ENCODE measurements at places on chromosomes 2 and 18. TPM values are rescaled to one million over a fixed set of nuclear protein-coding genes. Genes with fewer than 3 reads are reported as not detected.
A peak's percentile ranks its signal among the peaks of the same experiment; 100 is the strongest.

GRCh38 chr2:204012072-204012653, 75.6 kb downstream of the ICOS start:
- H3K4me3 ChIP-seq = no peak overlapping the region
- no peak overlapping the region for H3K27ac ChIP-seq
- no peaks in the 10 kb centered on the region for H3K36me3 ChIP-seq
- peaks cover 4% of the 10 kb centered on the region for H3K4me1 ChIP-seq
- no peak for DNase-seq
- no peaks in the 10 kb centered on the region for H3K27me3 ChIP-seq

DNA sequence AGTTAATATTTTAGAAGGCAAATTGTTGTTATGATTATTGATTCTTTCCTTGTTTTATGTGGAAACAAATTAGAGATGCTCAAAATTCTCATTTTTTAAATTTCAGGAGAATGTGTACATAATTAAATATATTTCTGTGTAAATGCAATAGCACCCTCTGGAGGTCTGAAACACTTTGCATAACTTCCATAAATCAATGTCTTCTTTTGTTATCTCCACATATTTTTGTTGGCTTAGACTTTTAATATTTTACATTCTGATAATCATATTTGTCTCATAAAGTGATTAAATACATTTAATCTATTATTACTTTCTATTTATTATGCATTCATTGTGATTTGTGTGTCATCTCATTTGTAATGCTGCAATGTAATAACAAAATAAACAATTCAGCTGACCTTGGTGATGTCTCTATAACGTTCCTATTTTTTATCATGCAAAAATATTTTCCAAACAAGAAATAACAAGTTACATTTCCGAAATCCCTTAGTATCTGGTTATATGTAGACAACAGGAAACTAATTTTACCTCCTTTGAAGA, 201.8 kb upstream of the GALNT5 start:
- no peak overlapping the region for H3K27ac ChIP-seq
- no peak overlapping the region for H3K4me3 ChIP-seq
- H3K27me3 ChIP-seq = no peaks in the 10 kb centered on the region
- H3K4me1 ChIP-seq = no peaks in the 10 kb centered on the region
- no peak for DNase-seq
- H3K36me3 ChIP-seq = no peaks in the 10 kb centered on the region

GRCh38 chr2:128264881-128265607, 53.6 kb downstream of the HS6ST1 start:
- no peak overlapping the region for H3K27ac ChIP-seq
- H3K4me3 ChIP-seq = no peak overlapping the region
- H3K36me3 ChIP-seq = no peaks in the 10 kb centered on the region
- H3K4me1 ChIP-seq = no peaks in the 10 kb centered on the region
- H3K27me3 ChIP-seq = no peaks in the 10 kb centered on the region
- DNase-seq = no peak

GRCh38 chr2:44679584-44679983, 261.9 kb upstream of the SIX3 start:
- DNase-seq = no peak
- no peak overlapping the region for H3K27ac ChIP-seq
- H3K27me3 ChIP-seq = no peaks in the 10 kb centered on the region
- H3K4me3 ChIP-seq = no peak overlapping the region
- no peaks in the 10 kb centered on the region for H3K4me1 ChIP-seq

- no peak for DNase-seq
- H3K27me3 ChIP-seq = peaks cover 2% of the 10 kb centered on the region
- H3K36me3 ChIP-seq = no peaks in the 10 kb centered on the region
Observed at GRCh38 chr18:55012008-55012407, 52.7 kb upstream of the CCDC68 start.

DNA sequence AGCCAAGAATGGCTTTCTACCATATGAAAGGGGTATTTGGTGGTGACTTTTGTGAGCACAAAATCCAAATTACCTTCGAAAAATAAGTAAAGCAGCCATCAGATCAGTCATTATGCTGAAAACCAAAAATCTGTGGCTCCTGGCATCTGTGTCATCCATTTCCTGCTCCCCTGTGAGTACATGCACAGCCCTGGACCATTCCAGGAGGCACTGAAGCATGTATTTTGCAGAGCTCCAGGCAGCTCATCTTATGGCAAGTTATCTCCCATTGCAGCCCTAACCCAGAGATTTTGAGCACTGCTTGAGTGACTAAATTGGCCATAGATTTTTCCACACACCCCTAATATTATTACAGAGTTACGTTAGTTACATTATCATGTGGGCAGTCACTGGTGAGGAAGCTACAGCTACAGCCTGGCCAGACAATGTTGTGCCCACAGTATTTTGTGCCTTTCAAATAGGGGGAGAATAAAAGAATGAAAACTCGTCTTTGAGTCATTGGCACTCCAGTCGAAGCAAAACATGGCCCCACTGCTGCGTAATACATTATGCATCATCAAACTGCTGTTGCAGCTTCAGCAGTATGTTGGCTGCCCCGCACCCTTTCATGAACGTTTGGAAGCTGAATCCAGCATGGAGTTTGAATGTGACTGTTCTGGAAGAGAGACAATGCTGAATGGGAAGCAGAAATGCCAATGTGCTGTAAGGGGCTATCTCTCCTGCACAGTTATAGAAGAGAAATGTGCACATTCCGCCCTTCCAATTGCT, 702.2 kb downstream of the RNF144A start:
- no peaks in the 10 kb centered on the region for H3K27me3 ChIP-seq
- no peak for DNase-seq
- no peak overlapping the region for H3K27ac ChIP-seq

GRCh38 chr2:74658516-74658915, 4.5 kb downstream of the SEMA4F start:
- H3K4me3 ChIP-seq = no peak overlapping the region
- no peak for DNase-seq
- peaks cover 15% of the 10 kb centered on the region for H3K4me1 ChIP-seq
- peaks cover 24% of the 10 kb centered on the region for H3K36me3 ChIP-seq

DNA sequence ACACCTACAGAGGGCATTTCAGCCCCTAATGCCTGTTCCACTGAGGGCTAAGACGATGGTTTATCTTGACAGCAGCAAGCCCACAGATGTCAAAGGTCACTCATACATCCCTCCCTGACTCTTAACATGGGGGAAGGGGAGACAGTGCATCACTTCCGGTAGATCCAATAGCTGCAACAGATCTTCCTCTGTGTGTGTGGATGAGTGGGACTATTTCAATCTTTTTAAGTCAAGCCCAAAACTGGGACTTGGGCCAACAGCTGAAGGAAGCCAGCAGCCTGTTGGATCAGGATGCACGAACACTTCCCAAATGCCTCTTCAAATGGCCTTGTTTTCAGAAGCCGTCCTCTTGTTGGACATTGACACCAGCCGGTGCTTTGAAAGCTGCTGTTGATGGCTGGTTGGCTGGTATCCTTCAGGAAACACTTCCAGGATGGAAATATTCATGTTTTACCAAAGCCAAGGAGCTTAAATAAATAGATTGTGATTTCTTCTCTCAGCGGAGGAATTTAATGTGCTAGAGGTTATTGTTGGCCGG, 59.2 kb downstream of the IL1R2 start:
- no peak overlapping the region for H3K27ac ChIP-seq
- no peaks in the 10 kb centered on the region for H3K27me3 ChIP-seq
- H3K4me1 ChIP-seq = peaks cover 3% of the 10 kb centered on the region
- no peak for DNase-seq

- DNase-seq = no peak
- no peaks in the 10 kb centered on the region for H3K4me1 ChIP-seq
- H3K27me3 ChIP-seq = peaks cover 3% of the 10 kb centered on the region
- no peak overlapping the region for H3K4me3 ChIP-seq
- no peaks in the 10 kb centered on the region for H3K36me3 ChIP-seq
Observed at GRCh38 chr2:167935803-167936110, 311.6 kb downstream of the STK39 start.

GRCh38 chr2:25920786-25921415, 42.6 kb upstream of the ASXL2 start:
- H3K4me3 ChIP-seq = no peak overlapping the region
- no peaks in the 10 kb centered on the region for H3K36me3 ChIP-seq
- no peak overlapping the region for H3K27ac ChIP-seq
- H3K4me1 ChIP-seq = peaks cover 7% of the 10 kb centered on the region

GRCh38 chr2:129760669-129761068, 218.8 kb upstream of the RAB6C start:
- no peaks in the 10 kb centered on the region for H3K4me1 ChIP-seq
- no peak overlapping the region for H3K27ac ChIP-seq
- peaks cover 3% of the 10 kb centered on the region for H3K27me3 ChIP-seq
- no peaks in the 10 kb centered on the region for H3K36me3 ChIP-seq
- DNase-seq = no peak

DNA sequence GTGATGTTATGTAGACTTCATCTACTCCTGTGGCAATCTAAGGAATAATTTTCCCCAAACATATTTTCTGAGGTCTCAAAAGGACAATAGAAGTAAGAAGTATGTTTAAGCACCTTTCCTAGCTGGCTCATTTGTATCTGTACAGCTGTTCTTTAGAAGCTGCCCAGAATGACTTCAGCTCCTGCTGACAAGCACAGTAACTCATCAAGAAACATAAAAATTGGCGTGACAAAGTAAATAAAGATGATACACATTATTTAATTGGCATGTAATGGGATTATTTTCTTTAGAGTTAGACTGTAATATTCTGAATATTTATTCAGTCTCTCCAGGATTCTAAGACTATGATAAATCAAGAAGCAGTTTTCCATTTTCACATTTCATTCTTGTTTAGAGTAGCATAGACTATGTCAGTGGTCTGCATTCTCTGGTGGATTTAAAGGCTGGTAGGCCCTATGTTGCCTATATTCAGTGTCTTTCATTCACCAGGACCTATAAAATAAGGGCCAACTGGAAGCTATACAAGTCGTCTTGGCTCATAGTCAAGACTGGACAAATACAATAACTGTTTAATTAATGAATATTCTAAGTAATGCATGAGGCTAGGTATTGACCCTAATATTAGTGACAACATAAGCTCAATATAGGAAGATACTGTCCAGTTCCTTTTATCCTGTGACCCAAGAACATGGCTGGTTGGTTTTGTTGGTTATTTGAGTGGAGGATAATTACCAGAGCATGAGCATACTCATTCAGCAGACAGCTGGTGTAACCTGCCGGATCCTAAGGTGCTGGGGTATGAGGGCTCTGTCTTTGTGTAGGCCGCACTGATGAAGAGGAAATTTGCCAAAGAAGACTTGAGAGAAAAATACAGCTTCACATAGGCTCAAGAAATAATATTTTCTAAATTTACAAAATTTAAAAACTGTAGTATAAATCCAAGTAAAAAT, 107.0 kb downstream of the PDE1A start:
- no peak for DNase-seq
- no peak overlapping the region for H3K27ac ChIP-seq
- H3K4me1 ChIP-seq = no peaks in the 10 kb centered on the region

DNA sequence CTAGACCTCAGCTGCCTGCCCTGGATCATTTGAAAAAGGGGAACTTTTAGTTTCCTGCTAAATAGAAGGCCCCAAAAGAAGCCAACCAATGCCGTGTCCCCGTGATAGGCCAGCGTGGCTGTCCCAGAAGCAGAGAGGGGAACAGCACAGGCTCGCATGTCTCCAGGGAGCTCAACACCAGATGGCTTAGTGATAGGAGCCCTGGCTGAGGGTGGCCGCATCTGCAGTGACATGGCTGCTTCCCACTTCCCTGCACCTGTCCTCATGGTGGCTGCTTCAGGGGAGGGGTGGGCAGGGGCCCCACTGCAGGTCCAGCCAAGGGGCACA, 79.6 kb downstream of the MBP start:
- peaks cover 66% of the 10 kb centered on the region for H3K4me1 ChIP-seq
- no peak overlapping the region for H3K4me3 ChIP-seq
- H3K27ac ChIP-seq = peak overlapping the region; percentile 92
- peaks cover 14% of the 10 kb centered on the region for H3K36me3 ChIP-seq
- no peaks in the 10 kb centered on the region for H3K27me3 ChIP-seq

- DNase-seq = no peak
- H3K4me1 ChIP-seq = no peaks in the 10 kb centered on the region
- H3K27ac ChIP-seq = no peak overlapping the region
- H3K27me3 ChIP-seq = no peaks in the 10 kb centered on the region
Observed at GRCh38 chr2:121809607-121810006, 54.2 kb downstream of the TSN start.

DNA sequence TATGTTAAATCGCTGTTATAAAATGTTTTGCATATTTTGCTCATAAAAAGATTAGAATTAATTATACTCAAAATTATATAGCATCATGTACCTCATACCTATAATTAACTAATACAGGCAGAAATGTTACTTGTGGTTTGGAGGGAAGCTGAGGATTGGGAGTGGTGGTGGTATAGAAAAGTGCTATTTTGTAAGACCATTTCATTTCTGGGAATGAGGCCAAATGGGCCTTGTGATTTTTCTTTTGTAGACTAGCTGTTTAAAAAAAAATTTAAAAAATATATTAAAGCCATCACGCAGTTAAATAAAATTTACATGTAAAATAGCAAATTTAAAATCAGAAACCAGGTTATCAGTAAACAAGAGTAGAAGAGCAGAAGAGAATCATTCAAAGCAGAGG, 560.8 kb upstream of the FAM98A start:
- no peaks in the 10 kb centered on the region for H3K27me3 ChIP-seq
- H3K4me1 ChIP-seq = no peaks in the 10 kb centered on the region
- no peak for DNase-seq
- H3K27ac ChIP-seq = no peak overlapping the region
- no peak overlapping the region for H3K4me3 ChIP-seq

- DNase-seq = no peak
- peaks cover 4% of the 10 kb centered on the region for H3K4me1 ChIP-seq
- no peak overlapping the region for H3K27ac ChIP-seq
- no peaks in the 10 kb centered on the region for H3K36me3 ChIP-seq
- no peaks in the 10 kb centered on the region for H3K27me3 ChIP-seq
- no peak overlapping the region for H3K4me3 ChIP-seq
Observed at GRCh38 chr2:174024524-174025270, 59.5 kb upstream of the SP3 start.

GRCh38 chr2:43161650-43162510, 64.5 kb downstream of the ZFP36L2 start:
- no peaks in the 10 kb centered on the region for H3K27me3 ChIP-seq
- H3K36me3 ChIP-seq = no peaks in the 10 kb centered on the region
- H3K4me3 ChIP-seq = no peak overlapping the region
- H3K27ac ChIP-seq = peak overlapping the region; percentile 48

Gene CYBRD1
- total RNA-seq = 0.27 TPM

Gene EGR4
- 0.17 TPM for total RNA-seq

Gene IRS1
- total RNA-seq = 2.9 TPM

Gene GATA6
- 0.08 TPM for total RNA-seq

Gene ZNF521
- not detected for total RNA-seq

Gene POTEJ
- not detected for total RNA-seq

Gene FBXO48
- 0.50 TPM for total RNA-seq

Gene OSR1
- not detected for total RNA-seq

Gene IL18R1
- 7.6 TPM for total RNA-seq

Gene EHD3
- 1.7 TPM for total RNA-seq

Gene ABCG8
- total RNA-seq = not detected

Gene ALKAL2
- not detected for total RNA-seq

Gene MAP3K19
- not detected for total RNA-seq

Gene LRRTM4
- not detected for total RNA-seq

Gene C2orf66
- not detected for total RNA-seq

Gene ABCA12
- total RNA-seq = not detected

Gene ATOH8
- not detected for total RNA-seq

Gene NEURL3
- total RNA-seq = not detected

Gene DSG2
- total RNA-seq = 0.11 TPM

Gene THSD7B
- total RNA-seq = not detected

Gene ASPRV1
- 0.96 TPM for total RNA-seq

All from CD4-positive, alpha-beta T cell (primary cell).